ENCODE measurements at places on chromosomes 4 and X. TPM values are rescaled to one million over a fixed set of nuclear protein-coding genes. Genes with fewer than 3 reads are reported as not detected.

- H3K4me3 ChIP-seq, result no peak overlapping the region
- no peaks in the 10 kb centered on the region for H3K4me1 ChIP-seq
- H3K36me3 ChIP-seq, result no peaks in the 10 kb centered on the region
Measured at GRCh38 chrX:67607466-67607865, 63.6 kb downstream of the AR start.

DNA sequence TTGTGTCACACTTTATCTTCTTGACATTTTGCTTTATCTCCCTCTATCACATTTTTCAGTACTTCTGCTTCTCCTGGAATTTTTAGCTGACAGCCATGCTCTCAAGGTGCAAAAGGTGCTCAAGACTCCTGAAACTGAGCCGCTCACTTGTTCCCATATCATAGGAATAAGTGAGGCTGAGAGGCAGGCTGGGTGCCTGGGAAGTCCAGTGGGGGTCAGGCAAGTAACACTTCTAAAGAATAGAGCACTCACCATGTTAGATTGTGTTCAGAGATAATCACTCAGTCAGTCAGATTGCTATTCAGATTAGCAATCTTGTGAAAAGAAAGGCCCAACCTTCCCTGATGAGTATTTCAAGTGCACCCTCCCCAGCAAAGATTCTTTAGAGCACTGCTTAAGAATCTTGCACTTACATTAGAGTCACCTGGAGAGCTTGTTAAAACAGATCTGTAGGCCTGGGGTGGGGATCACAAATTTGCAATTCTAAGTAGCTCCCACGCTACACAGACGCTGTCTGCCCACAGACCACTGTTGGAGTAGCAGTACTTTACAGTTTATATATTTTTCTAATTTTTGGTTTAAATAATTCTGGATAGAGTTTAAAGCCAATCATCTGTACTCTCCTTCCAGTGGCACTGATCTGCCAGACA, 23.1 kb upstream of the LRAT start:
- no peak overlapping the region for H3K27ac ChIP-seq
- no peak overlapping the region for H3K4me3 ChIP-seq
- H3K4me1 ChIP-seq, result no peaks in the 10 kb centered on the region
- no peaks in the 10 kb centered on the region for H3K36me3 ChIP-seq
- DNase-seq, result no peak

DNA sequence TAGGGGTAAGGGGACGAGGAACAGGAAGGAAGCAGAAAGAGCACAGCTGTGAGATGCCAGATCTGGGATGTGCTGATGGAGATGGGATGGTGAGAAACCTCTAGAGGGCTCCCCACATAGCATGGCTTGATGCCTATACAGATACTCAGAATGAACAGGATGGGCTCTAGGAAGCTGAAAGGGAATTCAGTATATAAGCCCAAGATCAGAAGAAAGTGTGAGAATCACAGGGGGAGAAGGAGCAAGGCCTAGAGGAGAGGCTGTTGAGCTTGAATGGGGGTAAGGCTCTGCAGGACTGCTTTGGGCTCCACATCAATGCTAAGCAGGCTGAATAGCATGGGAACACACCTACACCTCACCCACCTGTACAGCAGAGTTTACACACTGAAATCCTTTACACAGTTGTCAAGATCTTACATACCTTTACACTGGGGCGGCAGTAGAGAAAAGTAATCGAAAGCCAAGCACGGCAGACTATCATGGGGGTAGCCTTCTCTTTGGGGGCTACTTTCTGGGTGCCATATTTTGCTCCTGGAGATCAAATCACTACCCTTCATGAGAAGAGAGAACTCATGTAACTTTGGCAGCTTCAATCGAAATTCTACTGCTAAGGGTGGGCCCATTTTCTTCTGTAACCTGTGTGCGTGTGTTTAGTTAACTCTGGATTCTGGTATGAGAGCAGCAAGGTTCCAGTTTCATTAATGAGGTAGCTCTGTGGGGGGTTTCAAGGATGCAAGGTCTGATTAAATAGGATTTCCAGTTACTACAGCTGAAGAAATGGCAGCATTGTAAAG, 30.6 kb downstream of the HOPX start:
- H3K27me3 ChIP-seq, result no peaks in the 10 kb centered on the region
- DNase-seq, result no peak
- H3K36me3 ChIP-seq, result no peaks in the 10 kb centered on the region
- H3K4me1 ChIP-seq, result no peaks in the 10 kb centered on the region
- no peak overlapping the region for H3K4me3 ChIP-seq

DNA sequence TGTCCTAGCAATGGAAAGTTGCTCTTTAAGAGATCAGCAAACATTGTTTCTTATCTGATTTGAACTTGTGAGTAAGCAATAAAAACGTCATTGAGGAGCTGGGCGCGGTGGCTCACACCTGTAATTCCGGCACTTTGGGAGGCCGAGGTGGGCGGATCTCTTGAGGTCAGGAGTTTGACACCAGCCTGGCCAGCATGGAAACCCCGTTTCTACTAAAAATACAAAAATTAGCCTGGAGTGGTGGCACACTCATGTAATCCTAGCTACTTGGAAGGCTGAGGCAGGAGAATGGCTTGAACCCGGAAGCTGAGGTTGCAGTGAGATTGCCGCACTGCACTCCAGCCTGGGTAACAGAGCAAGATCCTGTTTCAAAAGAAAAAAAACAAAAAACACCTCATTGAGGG, 11.2 kb upstream of the PLAC8 start:
- H3K36me3 ChIP-seq, result no peaks in the 10 kb centered on the region
- no peak for DNase-seq
- no peaks in the 10 kb centered on the region for H3K27me3 ChIP-seq
- no peak overlapping the region for H3K4me3 ChIP-seq
- no peaks in the 10 kb centered on the region for H3K4me1 ChIP-seq
- H3K27ac ChIP-seq, result no peak overlapping the region

Gene ARAF
- 56.1 TPM for total RNA-seq

Gene MTMR8
- total RNA-seq, result 0.85 TPM
